ENCODE measurements at places on chromosomes 4 and X.

DNA sequence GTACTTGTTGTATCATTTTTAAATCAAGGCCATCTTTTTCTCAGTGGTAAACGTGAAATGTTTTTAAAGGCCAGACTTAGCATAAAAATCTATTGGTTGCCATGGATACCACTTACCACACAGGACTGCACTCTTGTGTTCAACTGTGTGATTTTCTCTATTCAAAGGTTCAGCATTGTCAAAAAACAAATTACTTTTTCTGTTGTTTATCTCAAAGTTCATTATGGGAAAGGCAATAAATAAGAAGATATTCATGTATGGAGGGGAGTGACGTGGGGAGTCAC, 231.0 kb upstream of the GATB start:
- DNase-seq: no peak

DNA sequence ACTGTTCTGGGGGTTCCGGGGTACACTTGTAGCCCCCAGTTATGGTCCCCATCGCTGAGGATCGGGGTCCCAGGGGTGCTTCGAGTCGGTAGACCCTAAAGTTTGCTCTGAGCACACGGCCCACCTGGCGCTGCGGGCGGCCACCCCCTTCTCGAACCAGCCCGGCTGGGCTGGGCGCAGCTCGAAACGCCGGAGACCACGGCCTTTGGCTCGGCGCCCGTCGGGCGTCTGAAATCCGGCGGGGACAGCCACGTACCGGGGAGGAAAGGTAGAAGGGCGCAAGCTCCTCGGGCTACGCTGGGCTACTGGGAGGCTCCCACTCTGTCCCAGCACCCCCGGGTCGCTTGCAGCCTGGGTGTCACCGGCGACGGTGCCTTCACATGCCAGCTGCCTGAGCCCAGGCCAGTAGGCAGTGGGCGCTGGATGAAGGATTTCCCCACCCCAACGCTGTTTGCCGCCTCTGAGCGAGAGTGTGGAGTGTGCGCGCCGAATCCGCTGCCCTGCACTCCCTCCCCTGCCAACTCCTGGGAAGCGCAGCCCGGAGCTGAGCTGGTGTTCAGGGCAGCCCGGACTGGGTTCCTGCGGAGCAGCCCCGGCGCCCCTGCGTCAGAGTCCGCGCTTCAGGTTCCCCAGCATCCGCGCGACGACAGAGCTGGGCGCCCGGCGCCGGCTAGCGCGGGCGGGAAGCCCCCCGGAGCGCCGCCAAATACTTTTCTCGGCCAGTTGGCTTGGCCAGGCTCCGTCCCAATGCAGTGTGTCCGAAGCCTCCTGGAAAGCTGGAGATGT, 637 bp downstream of the MAMLD1 start:
- no peak for DNase-seq

DNA sequence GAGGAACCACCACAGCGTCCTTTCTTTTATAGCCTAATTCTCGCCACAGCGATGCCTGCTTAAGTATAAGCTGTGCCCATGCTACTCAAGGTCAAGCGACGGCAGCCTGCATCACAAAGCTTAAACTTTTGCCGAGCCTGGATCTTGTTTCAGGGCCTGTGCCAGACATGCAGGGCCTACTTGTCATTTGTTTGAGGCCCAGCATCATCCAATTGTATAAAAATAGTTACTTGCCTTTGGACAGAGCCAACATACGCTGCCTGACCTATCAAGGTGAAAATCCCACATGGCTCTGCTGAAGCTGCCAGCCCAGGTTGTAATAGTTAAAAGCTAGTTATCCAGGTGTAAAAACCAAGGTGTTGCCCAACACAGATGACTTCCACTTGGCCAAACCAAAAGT, 107.1 kb downstream of the TMEM131L start:
- DNase-seq: no peak

DNA sequence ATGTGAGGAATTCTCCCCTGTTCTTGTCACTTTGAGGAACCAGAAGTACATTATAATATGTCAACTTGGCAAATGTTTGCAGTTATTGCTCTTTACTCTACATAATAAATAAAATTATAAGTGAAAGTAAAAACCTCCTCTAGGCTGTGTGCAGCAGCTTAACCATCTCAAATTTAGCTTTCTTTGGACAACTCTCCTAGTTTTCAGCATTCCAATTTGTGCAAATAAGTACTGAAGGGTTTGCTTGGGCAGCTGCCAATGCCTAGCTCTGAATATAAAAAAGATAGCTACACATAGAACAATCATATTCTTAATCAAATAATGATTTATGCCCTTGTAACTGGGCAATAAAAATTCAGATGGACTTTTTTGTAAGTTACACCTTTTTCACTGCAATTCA, 82.5 kb downstream of the GASK1B start:
- DNase-seq: no peak

- no peak for DNase-seq
Observed at GRCh38 chr4:155609455-155610059, 57.1 kb upstream of the GUCY1A1 start.

DNA sequence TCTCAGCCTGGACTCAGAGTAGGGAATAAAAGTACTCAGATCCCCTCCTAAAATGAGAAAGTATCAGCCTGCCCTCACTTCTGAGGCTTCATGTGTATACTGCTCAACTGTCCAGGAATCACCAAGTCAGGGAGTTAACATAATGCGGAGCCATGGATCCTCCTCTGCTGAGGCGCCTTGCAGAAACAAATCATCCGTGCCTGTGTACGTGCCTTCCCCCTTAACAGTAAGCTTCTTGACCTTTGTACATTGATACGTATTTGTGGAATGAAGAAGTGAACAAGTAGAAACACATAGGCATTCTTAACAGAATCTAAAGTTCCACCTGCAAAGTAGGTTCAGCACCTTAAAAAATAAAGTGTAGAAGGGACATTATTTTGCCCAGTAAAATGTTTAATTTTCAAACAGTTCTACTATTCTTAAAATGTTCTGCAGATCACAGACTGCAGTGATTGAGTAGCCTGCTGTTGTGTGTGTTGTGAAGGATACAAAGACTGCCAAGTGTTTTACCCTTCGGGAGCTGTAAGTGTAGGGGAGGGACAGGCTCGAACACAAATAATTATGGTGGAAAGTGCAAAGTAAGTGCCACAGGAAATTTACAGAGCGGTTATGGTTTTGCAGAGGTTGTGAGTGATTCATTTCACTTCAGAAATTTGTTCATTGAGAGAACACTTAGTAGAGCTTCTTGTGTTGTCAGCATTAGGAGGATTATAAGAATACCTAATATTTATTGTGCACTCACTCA, 61.9 kb downstream of the ARHGAP10 start:
- DNase-seq: no peak

- DNase-seq: no peak
Observed at GRCh38 chrX:86237482-86237881, 89.2 kb downstream of the DACH2 start.

- DNase-seq: no peak
Observed at GRCh38 chr4:26839534-26839951, 21.1 kb upstream of the STIM2 start.

GRCh38 chr4:94827481-94828110, 69.8 kb downstream of the BMPR1B start:
- no peak for DNase-seq

DNA sequence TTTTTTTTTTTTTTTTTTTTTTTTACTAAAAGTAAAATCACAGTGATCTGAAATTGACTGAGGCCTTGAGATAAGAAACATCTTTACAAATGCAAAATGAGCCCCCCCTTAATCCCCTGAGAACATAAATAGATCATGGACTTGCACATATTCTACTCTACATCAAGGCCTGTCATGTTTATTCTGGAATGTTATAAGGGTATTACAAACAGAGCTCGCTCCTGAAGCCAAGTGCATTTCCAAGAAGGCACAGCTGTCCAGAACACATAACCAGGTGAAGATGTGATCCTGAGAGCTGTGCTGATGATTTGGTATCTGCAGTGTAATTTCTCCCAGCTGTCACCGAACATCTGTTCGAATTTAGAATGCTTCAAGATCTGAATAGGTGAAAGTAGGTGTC, 384.5 kb downstream of the GPAT3 start:
- DNase-seq: no peak

DNA sequence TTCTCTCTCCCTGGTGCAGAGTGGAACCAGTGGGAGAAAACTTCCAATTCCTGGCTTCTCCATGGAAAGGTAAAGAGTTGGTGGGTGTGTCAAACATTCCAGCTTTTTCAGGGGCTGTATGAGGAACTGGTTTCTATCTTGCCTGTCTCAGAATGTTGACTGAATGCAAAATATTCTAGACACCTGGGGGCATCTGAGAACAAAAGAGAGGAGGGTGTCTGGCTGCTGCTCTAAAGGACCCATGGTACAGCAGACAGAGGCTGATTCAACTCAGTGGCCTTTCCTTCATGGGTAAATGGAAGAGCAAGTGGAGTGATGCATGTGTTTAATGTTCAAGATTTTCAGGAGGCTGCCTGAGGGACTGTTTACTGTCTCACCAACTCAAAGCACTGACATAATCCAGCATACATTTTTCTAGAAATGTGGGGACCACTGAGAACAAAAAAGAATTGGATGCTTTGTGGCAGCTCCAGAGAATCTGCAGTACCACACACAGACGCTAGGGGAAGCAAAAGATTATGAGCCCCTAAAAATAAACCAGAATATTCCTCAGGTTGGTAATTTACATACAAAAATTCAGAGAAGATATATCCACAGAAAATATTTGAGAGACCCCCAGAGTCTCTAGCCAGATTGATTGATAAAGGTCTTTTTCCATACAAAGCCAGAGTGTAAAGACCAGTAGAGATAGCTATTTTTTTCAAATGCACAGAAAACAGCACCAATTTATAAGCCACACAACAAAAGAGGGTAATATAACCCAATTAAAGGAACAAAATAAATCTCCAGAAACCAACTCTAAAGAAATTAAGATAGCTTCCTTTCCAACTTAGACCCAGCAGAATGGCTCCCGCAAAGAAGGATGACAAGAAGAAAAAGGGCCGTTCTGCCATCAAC, 48.0 kb upstream of the STARD8 start:
- DNase-seq: no peak

DNA sequence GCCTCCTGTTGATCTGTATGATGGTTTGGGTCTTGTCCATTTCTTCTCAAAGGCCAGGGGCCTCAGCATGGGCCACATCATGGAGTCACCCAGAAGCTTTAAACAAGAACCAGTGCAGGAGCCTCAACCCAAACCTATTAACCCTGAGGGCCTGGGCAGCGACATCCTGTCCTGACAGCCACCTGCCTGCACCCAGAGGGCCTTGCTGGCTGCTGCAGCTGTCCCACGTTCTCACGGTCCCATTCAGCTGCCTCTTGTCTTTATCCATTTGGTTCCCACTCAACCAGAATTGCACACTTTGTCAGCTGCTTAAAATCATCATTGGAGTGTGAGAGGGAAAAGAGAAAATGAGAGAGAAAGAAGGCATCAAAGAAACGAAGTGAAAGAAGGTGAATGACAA, 21.6 kb downstream of the C4orf50 start:
- no peak for DNase-seq

GRCh38 chr4:15688051-15688450, 6.4 kb downstream of the FAM200B start:
- no peak for DNase-seq

GRCh38 chr4:152486429-152487389, 49.2 kb downstream of the FBXW7 start:
- DNase-seq: no peak

GRCh38 chr4:152943672-152944071, 7.5 kb downstream of the FHDC1 start:
- no peak for DNase-seq

GRCh38 chr4:20666012-20666860, 34.0 kb upstream of the PACRGL start:
- no peak for DNase-seq

DNA sequence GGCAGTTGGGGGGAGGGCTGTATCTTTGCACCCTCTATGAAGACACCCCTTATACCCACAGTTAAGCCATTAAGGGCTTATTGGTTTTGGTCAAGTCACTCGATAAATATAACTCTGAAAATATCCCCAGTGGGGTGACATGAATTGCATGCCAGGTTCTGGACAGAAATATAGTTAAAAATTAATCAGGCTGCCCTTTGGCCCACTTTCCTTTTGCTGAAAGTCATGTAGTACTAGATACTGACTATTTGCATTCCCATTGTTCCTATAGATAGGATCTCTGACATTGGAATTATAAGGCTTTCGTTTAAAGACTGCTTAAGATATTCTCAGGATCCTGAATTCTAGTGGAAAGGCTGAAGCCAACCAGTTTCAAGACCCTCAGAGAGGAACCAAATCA, 43.5 kb upstream of the LAMP2 start:
- DNase-seq: no peak

DNA sequence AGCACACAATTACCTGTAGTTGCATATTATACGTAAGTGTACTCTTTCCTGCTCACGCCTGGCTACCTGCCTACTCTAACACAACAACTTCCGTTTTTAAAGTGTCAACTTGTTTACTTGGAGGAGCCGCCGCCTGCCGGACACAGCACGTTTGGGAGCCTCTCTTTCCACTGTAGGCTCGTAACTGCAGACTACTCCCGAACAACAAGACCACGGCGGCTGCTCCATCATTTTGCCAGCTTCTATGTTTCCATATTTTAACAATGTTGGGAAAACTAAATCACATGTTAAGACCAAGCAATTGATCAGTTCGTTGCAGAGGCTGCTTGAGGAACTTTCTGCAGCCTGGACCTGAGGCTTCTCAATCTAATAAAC, 841 bp downstream of the MTNR1A start:
- DNase-seq: no peak

- DNase-seq: no peak
Observed at GRCh38 chrX:63918611-63919010, 133.6 kb upstream of the ARHGEF9 start.

- DNase-seq: no peak
Observed at GRCh38 chr4:94533405-94534223, 81.9 kb downstream of the PDLIM5 start.

DNA sequence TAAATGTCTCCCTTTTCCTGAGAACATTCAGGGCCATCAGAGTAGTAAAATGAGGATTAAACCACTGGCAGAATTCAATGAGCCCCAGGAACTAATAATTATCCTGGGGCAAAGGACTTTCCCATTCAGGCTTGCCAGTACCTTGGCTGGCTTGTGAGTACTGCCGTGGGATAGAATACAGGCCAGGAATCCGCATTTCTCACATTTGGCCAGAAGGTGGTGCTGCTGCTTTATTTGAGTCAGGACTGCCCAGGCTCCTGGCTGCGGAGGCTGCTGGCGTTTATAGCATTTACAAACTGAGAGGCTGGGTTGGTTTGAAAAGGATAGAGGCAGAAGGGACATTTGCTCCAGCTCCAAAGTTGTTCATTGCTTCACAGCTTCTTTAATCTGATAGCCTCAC, 91.4 kb downstream of the RTL9 start:
- peak; percentile 10 for DNase-seq

DNA sequence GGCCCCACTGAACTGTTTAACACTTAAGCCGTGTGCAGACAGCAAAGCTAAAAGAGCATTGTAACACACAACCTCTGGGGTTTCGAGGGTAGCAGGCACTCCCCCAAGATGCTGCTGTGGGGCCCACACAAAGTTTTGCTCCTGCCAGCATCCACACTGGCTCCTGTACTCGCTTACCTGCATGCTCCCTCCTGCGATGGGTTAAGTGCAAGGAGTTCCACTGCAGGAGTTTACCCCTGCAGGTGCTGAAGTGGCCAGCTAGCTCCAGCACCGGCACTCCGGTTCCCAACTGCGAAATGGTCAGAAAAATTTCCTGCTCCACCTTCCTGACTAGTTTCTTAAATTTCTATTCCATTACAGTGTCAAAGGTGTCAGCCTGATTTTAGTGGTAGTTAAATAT, 443.5 kb downstream of the PCDH10 start:
- no peak for DNase-seq

GRCh38 chr4:57233386-57233785, 123.2 kb upstream of the IGFBP7 start:
- DNase-seq: no peak

GRCh38 chr4:38805530-38806145, 1.0 kb upstream of the TLR1 start:
- DNase-seq: no peak

GRCh38 chr4:109462297-109462696, 28.7 kb downstream of the SEC24B start:
- no peak for DNase-seq
